ENCODE measurements at places on chromosomes 16 and 17. TPM values are rescaled to one million over a fixed set of nuclear protein-coding genes. Genes with fewer than 3 reads are reported as not detected.

GRCh38 chr17:17057057-17057551 is 14.8 kb downstream of the MPRIP start:
- H3K36me3 ChIP-seq = peaks cover 9% of the 10 kb centered on the region
- no peak overlapping the region for H3K4me3 ChIP-seq

GRCh38 chr16:81654346-81654745 is 124.7 kb upstream of the PLCG2 start:
- no peak for DNase-seq
- H3K27me3 ChIP-seq = no peaks in the 10 kb centered on the region
- H3K27ac ChIP-seq = no peak overlapping the region
- no peak overlapping the region for H3K4me3 ChIP-seq
- H3K36me3 ChIP-seq = peaks cover 5% of the 10 kb centered on the region

- H3K27me3 ChIP-seq = no peaks in the 10 kb centered on the region
- H3K27ac ChIP-seq = no peak overlapping the region
- H3K36me3 ChIP-seq = no peaks in the 10 kb centered on the region
- no peak overlapping the region for H3K4me3 ChIP-seq
- no peak for DNase-seq
Observed at GRCh38 chr17:13785981-13786598, 184.4 kb upstream of the HS3ST3A1 start.

DNA sequence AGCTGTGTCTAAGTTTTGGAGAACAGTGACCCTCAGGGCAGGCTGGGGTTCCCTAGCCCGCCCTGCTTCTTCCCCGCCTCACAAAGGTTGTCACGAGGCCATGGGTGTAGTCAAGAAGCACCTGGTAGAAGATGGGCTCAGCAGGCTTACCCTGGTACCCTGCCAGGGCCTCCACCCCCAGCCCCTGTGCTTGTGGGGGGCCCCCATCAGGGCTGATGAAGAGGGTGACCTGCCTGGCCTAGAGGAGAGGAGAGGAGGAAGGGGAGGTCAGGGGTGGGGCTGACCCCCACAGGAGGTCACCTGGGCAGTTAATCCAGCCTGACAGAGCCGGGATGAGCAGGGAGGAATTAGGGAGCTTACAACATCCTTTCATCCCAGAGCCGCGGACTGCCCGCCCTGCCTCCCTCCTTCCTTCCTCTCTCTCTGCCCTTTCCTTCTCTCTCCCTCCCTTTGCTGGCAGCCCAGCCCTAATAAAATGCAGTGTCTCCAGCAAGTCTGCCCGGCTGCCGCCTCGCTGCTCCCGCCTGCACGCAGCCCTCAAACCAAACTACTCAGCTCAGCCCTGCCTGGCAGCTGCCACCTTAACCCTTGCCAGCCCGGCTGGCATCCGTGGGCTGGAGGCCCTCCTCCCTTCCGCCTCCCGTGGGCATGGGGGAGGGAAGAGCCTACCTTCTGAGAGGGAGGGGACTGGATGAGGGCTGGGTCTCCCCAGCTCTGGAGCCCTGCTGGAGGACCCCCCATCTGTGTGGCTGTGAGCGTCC is 7.2 kb downstream of the DLX3 start:
- no peak for DNase-seq
- H3K4me3 ChIP-seq = no peak overlapping the region
- no peaks in the 10 kb centered on the region for H3K4me1 ChIP-seq
- no peaks in the 10 kb centered on the region for H3K27me3 ChIP-seq

DNA sequence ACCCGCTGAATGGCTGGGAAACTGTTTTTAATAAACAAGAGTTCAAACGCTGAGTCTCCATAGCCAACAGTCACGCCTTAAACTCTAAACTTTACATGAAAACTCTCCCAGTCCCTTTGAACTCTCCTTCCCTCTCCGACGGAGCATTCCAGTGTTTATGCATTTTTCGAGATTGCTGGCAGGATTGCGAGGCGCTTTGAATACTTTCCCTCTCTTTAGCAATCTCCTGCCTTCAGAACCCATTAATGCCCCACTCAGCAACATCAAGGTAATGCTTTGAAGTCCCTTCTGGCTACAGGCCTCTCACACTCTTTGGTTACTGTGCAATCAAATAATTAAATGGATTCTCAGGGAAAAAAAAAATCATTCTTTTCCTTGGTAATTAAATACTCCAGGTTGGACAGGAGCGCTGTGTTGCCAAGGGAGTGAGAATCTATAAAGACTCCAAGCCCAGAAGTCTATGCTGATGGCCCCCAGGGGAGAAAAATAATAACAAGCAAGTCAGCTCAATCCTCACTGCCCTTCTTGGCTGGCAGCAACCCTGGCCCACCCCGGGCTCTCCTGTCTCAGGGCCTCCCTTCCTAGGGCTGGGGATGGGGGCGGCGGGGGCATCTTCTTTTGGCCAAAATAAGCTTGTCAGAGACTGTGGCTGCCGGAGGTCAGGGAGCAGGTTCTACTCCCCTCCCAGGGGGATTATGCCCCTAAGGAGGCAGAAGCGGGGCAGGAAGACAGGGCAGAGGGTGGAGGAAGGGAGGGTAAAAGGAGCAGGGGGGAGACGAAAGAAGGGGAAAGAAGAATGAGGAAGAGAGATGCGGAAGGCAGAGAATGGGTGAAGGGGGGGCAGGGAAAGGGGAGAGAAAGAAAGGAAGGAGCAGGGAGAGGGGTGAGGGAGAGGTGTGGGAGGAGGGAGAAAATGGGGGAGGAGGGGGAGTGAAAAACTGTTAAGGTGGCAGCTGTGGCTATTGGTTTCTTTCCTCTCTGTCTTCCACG is 45.2 kb downstream of the AXIN2 start:
- peaks cover 24% of the 10 kb centered on the region for H3K4me1 ChIP-seq
- H3K27ac ChIP-seq = no peak overlapping the region
- H3K27me3 ChIP-seq = no peaks in the 10 kb centered on the region

Gene ITGA2B
- total RNA-seq = 0.28 TPM

Data from thoracic aorta (tissue), 2 donors.